Left lung (tissue), 14 donors: ENCODE measurements at places on chromosomes 3 and 15. TPM values are rescaled to one million over a fixed set of nuclear protein-coding genes. Genes with fewer than 3 reads are reported as not detected.

The SLC28A2 gene
- total RNA-seq: not detected

The WNT7A gene
- 5.5 TPM for total RNA-seq

The MINAR1 gene
- total RNA-seq: 0.58 TPM

The OR4F6 gene
- not detected for total RNA-seq

The DGKG gene
- total RNA-seq: 6.2 TPM

The FILIP1L gene
- total RNA-seq: 24.3 TPM

The TRH gene
- total RNA-seq: not detected

The CLPX gene
- 41.0 TPM for total RNA-seq

The FBXO40 gene
- 0.03 TPM for total RNA-seq

The GOLGA8N gene
- total RNA-seq: 7.4 TPM

The SLC12A8 gene
- total RNA-seq: 9.0 TPM

The SSUH2 gene
- 0.39 TPM for total RNA-seq

The AP3B2 gene
- 1.6 TPM for total RNA-seq

The TTC21A gene
- 10.6 TPM for total RNA-seq

The USP50 gene
- total RNA-seq: not detected

The NFKBIZ gene
- 76.0 TPM for total RNA-seq

The CASR gene
- not detected for total RNA-seq

The DAZL gene
- not detected for total RNA-seq

The GHSR gene
- not detected for total RNA-seq

The MEX3B gene
- total RNA-seq: 2.5 TPM

The ATP10A gene
- total RNA-seq: 46.1 TPM

The ADAMTSL3 gene
- 11.7 TPM for total RNA-seq

The GREM1 gene
- total RNA-seq: 2.2 TPM

The PTPRG gene
- total RNA-seq: 69.2 TPM

The AGBL1 gene
- 0.32 TPM for total RNA-seq

The LAMB2 gene
- total RNA-seq: 283 TPM

The MAP1A gene
- 13.4 TPM for total RNA-seq

The ITIH1 gene
- not detected for total RNA-seq

The BCHE gene
- 6.6 TPM for total RNA-seq

The PYGO1 gene
- total RNA-seq: 16.7 TPM

The ARGFX gene
- not detected for total RNA-seq

The KLHL40 gene
- not detected for total RNA-seq

The TPRG1 gene
- 5.0 TPM for total RNA-seq

The PCLAF gene
- total RNA-seq: 14.9 TPM

The GOLGA8T gene
- 0.29 TPM for total RNA-seq
